ENCODE measurements at places on chromosomes 5 and 9.

- no peak for DNase-seq
These were observed 10.6 kb upstream of the PPP1R26 start for GRCh38 chr9:135468854-135469521.

DNA sequence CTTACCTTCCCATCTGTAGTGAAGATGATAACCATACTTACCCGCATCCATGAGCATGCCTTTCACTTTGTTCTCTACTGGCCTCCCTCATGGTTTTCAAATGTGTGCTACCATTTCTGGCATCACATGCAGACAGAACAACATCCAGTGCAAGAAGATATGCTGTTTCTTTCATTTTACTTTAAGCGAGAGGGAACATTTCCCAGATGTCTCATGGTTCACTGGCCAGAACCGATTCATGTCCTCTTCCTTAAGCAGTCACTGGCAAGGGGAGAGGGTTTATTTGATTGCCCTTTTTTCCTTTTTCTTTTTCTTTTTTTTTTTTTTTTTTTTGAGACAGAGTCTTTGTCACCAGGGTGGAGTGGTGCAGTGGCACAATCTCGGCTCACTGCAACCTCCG lies 37.7 kb downstream of the ARRDC3 start:
- DNase-seq, result no peak

DNA sequence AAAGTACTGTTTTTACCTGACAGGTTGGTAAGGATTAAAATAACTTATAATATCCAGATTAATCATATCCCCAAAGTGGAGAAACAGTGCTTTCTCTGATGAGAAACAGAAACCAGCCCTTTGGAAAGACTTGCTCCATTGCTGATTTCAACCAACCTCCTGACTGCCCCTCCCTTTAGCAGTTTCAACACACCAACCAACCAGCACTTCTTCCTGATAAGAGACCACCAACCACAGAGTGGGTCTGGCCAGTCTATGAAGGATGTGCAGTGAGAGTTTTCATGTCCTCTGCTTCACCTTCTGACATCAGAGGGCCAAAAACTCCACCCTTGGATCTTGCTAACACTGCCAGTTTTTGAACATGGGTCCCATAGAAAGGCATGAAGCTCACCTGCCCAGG lies 28.1 kb downstream of the RIGI start:
- DNase-seq, result no peak

DNA sequence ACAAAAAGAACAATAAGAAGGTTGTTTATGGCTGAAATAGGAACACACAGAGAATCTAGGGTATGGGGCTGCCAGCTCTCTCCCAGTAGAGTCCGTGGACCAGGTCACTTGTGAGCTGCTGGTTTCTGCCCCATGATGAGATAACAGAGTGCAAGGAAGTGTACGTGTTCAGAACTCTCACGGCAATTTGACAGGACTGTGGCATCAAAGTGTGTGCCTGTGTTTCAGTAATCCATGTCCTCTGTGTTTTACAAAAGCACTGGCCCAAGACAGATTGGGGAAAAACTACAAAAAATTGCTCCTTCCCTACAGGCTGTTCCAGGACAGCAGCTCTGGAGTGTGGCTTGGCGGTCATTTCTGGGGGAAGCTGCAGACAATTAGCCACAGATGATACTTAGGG lies 184.6 kb downstream of the AUH start:
- no peak for DNase-seq

DNA sequence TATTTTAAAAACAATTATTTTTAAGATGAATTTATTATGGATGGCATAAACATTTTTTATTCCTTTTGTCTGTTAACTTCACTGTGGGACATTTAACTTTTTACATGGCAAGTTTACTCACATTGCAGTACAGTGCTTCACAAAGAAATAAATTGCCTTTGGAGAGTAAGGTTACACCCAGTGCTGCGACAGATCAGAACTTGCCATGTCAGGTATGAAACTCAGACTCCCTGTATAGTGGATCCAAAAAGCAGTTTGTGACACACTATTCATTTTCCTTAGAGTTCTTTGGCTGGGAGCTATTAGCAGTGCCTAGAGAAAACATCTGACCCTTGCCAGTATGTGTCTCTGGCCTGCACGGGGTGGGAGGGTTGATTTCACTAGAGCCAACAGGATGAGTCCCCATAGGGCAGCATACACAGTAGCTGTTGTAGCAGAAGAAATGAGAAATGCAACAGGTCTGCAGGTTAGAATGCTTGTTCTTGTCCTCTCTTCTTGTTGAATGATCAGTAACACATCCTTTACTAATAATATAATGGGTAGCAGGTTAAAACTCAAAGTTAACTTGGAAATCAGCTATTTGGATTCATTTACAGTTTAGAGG lies 42.9 kb downstream of the STARD4 start:
- no peak for DNase-seq
